Daoy (cell line): ENCODE measurements at places on chromosomes 12 and 14. TPM values are rescaled to one million over a fixed set of nuclear protein-coding genes. Genes with fewer than 3 reads are reported as not detected.

OTX2 gene
- total RNA-seq, result 2.5 and 4.5 TPM in 2 replicates

SPIC gene
- not detected in 2 replicates for total RNA-seq

CIT gene
- 20.6 and 21.1 TPM in 2 replicates for total RNA-seq

CACNB3 gene
- total RNA-seq, result 9.1 and 11.5 TPM in 2 replicates

CMA1 gene
- not detected in 2 replicates for total RNA-seq

CACNA1C gene
- total RNA-seq, result 0.65 and 1.8 TPM in 2 replicates

POC1B gene
- 11.1 and 13.4 TPM in 2 replicates for total RNA-seq

BTG1 gene
- total RNA-seq, result 2.5 and 5.4 TPM in 2 replicates

CDCA3 gene
- total RNA-seq, result 107 TPM in 2 replicates

SLC39A5 gene
- 0.11 TPM in 1 of 2 replicates, not detected in the other for total RNA-seq

SLC5A8 gene
- total RNA-seq, result not detected in 2 replicates

DDX11 gene
- 36.1 and 36.8 TPM in 2 replicates for total RNA-seq

KRT73 gene
- total RNA-seq, result not detected in 2 replicates

FGFR1OP2 gene
- 99.2 and 127 TPM in 2 replicates for total RNA-seq

TMEM119 gene
- 0.57 and 1.1 TPM in 2 replicates for total RNA-seq

PLEKHD1 gene
- 0.06 TPM in 1 of 2 replicates, not detected in the other for total RNA-seq

MUCL1 gene
- not detected in 2 replicates for total RNA-seq
